AG10803 (cell line): ENCODE measurements at places on chromosomes 11 and 22.
A peak's percentile ranks its signal among the peaks of the same experiment; 100 is the strongest.

DNA sequence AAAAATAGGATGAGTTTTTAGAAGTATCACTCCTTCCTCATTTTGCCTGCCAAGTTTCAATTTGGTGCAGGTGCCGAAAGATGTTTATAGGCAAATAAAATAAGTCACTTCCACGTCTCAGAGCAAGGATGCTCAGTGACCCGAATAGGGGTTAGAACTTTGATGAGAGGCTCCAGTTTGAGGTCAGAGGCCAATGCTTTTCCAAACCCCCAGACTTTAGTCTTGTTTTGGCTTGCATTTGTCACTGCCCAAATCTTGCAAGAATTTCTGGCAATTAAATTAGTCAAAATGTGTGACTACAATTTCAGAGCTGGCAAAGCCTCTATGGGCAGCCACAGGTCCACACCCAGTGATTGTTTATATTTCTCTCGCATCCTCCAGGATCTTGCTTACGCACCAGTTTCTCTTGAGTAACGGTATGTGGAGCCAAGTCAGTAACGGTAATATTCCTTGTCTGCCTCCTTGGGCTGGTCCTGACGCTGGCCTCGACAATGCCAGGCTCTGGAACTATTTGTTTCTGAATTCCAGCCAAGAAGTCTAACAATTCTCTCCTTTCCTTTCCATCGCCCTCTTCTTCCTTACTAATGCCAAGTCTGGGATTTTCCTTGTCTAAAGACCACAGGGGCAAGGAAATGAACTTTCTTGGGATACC lies 9.9 kb upstream of the NUP160 start:
- peak; percentile 91 for DNase-seq

- no peak for DNase-seq
Observed at GRCh38 chr11:131203040-131203439, 167.4 kb upstream of the NTM start.

GRCh38 chr11:19243143-19243542 lies 2.4 kb upstream of the E2F8 start:
- no peak for DNase-seq

GRCh38 chr11:128058580-128059208 lies 528.7 kb downstream of the ETS1 start:
- no peak for DNase-seq

GRCh38 chr11:105078283-105078682 lies 33.1 kb upstream of the CARD16 start:
- DNase-seq, result no peak

DNA sequence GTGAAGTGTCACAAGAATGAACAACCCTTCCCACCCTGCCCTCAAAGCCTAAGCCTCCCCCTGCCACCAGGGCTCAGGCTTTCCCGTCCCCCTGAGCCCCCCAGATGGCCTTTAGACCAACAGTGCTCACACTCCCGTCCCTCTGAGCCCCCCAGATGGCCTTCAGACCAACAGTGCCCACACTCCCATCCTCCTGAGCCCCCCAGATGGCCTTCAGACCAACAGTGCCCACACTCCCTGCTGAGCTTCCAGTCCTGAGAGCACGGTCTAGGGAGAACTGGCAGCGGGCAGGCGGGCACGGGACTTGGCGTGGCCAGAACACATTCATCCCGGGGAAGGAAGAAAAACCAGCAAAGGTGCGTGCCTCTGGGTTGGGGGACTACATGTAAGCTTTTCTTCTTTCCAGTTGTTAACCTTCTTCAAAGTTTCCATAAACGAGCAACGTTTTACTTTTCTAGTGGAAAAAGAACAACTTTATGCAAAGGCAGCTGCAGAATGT lies 2.5 kb downstream of the MRGPRG start:
- DNase-seq, result no peak

DNA sequence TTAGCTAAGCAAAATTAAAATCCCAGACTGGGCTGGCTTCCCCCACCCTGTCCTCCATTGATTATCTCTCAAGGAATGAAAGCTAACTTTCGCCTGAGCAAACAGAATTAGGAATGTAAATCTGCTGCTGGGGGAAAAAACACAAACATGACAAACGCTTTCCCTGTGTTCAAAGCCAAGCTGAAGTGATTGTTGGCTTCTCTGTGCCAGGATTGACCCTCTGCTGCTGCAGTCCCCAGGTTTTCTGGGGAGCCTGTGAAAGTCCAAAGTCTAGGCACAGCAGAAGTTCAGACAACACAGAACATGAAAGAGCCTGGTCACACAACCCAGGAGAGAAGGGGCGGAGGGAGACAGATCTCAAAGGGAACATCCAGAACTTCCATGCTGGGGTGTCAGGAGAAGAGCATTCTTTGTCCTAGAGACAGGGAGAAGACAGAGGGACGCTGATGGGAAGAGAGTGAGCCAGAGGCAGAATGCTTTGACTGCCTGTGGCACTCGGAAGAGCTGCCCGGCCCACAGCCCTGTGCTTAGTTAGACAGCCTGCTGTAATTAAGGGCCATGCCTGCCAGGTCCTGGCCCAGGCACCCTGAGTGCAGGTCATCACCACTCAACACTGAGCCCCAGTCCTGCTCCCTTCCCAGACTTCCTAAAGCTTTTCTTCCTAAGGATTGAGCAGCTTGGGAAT lies 6.9 kb downstream of the PATZ1 start:
- no peak for DNase-seq

- DNase-seq, result no peak
Observed at GRCh38 chr22:49613108-49613507, 214.6 kb downstream of the BRD1 start.

GRCh38 chr11:127037001-127037400 lies 36.4 kb upstream of the KIRREL3 start:
- DNase-seq, result no peak

DNA sequence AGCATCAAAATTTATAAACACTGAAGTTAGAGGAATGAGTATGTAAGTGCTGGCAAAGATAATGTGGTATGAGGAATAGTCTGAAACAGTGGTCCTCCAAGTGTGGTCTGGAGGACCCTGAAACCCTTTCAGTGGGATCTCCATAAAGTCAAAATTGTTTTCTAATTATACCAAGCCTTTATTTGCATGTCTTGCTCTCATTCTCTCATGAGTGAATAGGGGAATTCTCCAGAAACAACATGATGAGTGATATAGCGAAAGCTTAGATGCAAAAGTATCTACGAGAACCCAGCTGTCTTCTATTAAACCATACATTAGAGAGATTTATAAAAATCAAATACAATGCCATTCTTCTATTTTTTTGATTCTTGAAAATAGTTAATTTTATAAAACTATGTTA lies 145.0 kb upstream of the RAG2 start:
- no peak for DNase-seq
